Heart left ventricle (tissue), 16 donors: ENCODE measurements at places on chromosomes 5 and 9.

DNA sequence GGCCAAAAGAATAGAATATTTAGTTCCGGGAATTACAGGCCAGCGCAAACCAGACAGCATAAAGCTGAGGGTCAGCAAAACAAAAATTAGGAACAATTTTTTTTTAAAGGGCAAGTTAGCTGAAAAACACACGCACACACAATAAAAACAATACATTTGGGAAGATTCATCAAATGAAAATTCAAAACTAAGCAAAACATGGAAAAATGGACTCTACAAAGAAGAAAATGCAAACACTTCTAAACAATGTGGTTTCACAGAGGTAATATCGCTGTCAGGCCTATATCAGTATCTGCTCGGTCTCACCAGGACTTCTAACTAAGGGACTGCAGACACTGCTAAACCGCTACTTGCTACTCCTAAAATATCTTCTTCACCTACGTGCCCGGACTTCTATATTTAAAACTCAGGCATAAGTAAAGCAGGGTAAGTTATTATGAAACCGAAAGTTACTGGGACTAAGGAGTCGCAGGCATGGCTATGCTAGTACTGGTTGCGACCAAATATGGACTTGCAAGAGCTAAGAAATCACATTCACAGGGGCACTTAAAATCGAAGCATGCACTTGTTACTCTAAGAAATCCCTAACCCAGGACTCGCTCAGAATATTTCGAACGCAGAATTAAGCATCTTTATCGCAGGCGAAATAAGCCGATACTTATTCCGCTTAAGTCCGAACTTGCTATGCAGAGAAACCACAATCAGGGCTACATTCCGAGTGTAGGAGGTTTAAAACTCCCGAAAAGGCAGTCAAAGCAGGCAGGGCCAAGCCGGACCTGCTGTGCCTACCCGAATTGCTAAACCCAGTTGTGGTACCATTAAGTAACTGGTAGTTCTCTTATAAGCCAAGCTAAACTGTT, 2.3 kb downstream of the ANXA2R start:
- no peak for DNase-seq

GRCh38 chr9:35313916-35314315, 152.1 kb downstream of the UNC13B start:
- DNase-seq = no peak

DNA sequence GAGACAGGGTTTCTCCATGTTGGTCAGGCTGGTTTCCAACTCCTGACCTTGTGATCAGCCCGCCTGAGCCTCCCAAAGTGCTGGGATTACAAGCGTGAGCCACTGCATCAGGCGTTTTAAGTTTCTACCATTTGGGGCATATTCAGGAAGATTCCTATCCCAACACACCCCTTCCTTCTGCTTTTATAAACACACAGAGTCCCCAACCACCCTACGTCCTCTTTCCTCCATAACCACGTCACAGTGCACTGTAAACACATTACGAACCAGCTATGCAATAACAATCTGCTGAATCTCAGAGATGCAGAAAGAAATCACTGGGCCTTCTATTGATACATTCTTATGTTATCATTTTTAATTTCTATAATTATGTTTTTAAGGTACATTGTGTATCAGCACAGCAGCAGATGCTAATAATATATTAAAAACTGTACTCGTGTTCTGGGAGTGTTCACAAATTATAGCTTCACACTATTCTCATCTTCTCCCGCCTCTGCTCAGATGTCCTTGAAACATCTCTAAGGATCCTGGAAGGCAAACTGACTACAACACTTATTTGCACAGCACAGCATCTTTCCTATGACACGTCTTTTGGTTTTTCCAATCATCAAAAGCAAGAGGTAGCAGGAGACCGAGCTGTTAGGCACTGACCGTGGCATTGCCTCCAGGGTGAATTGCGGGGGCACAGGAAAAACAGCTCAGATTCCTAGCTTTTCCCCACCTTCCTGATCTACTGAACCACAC, 60.2 kb downstream of the KCNIP1 start:
- no peak for DNase-seq

- DNase-seq = no peak
These were observed 69.3 kb downstream of the DAPK1 start for GRCh38 chr9:87567001-87567400.

DNA sequence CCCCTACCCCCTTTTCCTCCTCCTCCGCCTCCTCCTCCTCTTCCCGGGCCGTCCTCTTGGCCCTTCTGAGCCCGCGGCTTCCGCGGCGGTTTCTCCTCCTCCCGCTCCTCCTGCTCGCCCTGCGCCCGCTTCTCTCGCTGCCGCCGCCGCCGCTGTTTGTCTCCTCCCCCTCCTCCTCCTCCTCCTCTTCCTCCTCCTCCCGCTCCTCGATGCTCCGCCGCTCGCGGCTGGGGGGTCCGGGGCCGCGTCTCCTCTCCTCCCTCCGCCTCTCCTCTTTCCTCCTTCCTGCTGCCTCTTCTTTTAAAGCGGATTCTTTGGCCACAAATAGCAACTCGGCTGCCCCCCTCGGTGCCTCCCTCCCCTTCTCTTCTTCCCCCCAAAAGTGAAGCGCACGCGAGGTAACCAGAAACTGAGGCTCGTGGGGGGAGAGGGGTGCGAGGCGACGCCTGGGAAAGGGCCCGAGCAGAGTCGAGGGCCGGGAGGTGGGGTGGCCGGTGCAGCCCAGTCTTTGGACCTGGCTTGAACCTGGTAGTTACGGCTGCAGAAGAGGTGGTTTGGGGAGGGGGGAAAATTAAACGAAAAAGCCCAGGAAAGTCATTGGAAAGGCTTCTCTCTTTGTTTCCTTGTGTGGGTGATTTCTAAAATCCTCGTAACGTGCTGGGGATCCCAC, 1058.5 kb upstream of the DMAC1 start:
- DNase-seq = peak; percentile 77
